Regular cardiac myocyte (primary cell): ENCODE measurements at places on chromosomes 5 and 9. TPM values are rescaled to one million over a fixed set of nuclear protein-coding genes. Genes with fewer than 3 reads are reported as not detected.

ADGRV1 gene
- 0.19 and 1.4 TPM in 2 replicates for total RNA-seq

SPOCK1 gene
- 108 and 173 TPM in 2 replicates for total RNA-seq

PCDHGA4 gene
- 2.9 and 8.2 TPM in 2 replicates for total RNA-seq

TLE4 gene
- 10.7 and 15.0 TPM in 2 replicates for total RNA-seq

NR5A1 gene
- total RNA-seq: under 0.01 TPM in 1 of 2 replicates, not detected in the other

TSSK1B gene
- under 0.01 TPM in 1 of 2 replicates, not detected in the other for total RNA-seq

PELO gene
- 44.1 and 50.7 TPM in 2 replicates for total RNA-seq

SLC27A6 gene
- total RNA-seq: under 0.01 TPM in 1 of 2 replicates, not detected in the other

SPEF2 gene
- total RNA-seq: 1.9 and 5.1 TPM in 2 replicates

PKD2L2 gene
- 0.38 TPM in 1 of 2 replicates, not detected in the other for total RNA-seq

CTNNA1 gene
- 408 and 457 TPM in 2 replicates for total RNA-seq

MYOZ3 gene
- 0.38 and 0.85 TPM in 2 replicates for total RNA-seq

C5orf58 gene
- under 0.01 TPM in 1 of 2 replicates, not detected in the other for total RNA-seq

PAPPA gene
- 143 and 435 TPM in 2 replicates for total RNA-seq

SLIT3 gene
- 3.1 and 16.9 TPM in 2 replicates for total RNA-seq

GGTA1 gene
- total RNA-seq: not detected in 2 replicates

PITX1 gene
- 0.38 TPM in 1 of 2 replicates, not detected in the other for total RNA-seq

PMPCA gene
- total RNA-seq: 36.6 and 67.9 TPM in 2 replicates
